ENCODE measurements at places on chromosomes 12 and 14.

DNA sequence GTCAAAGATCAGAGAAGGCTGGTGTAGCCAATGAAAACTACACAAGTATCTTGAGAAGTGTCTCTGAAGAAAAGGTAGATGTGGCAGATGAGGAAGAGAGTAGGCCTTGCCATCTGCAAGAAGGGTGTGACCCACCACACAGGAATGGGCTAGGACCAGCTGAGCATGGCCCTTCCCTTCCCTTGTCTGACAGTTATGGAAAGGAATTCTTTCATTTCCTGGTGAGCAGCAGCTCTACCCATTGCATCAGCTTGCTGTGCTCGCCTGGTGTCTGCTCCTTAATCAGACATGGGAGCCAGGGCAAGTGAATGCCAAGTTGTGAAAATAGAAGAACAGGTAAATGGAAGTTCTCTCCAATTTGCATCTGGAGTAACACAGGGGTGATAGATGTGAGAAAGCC, 145.2 kb upstream of the KRR1 start:
- no peak for DNase-seq

GRCh38 chr12:54364413-54364812, at the start of gene GPR84:
Gene GPR84 (minus strand): TSS chr12:54364486. CDS start chr12:54363851, 635 bp downstream.
- no peak for DNase-seq

GRCh38 chr12:22348208-22348607, 13.7 kb upstream of the ST8SIA1 start:
- no peak for DNase-seq

DNA sequence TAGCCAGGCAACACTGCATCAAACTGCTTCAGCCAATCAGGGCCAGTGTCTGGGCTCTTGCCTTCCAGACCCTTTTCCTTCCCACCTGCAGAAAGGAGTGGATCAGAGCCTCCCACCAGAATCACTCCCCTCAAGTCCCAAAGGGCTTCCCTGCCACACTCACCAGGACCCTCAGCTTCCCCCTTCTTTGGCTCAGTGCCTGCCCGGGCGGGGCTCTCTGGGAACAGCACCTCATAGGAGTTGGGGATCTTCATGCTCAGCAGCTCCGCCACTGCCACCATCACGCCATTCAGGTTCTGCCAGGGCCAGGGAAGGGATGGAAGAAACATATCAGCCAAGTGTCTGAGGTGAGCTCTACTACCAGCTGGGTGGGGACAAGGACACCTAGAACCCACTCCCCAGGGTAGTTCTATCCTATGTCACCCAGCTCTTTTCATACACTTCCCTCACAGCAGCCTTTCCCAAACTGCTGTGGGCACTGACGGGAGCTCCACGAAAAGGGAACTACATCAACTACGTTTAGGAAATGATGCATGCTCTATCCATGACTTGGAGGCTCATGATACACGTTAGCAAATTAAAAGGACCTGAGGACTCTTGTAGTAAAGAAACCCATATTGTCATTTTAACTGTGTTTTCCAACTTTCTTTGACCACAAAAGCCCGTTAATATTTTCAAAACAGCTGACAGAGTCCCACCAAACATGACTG, 9.4 kb upstream of the PRKAG1 start:
- DNase-seq = no peak

DNA sequence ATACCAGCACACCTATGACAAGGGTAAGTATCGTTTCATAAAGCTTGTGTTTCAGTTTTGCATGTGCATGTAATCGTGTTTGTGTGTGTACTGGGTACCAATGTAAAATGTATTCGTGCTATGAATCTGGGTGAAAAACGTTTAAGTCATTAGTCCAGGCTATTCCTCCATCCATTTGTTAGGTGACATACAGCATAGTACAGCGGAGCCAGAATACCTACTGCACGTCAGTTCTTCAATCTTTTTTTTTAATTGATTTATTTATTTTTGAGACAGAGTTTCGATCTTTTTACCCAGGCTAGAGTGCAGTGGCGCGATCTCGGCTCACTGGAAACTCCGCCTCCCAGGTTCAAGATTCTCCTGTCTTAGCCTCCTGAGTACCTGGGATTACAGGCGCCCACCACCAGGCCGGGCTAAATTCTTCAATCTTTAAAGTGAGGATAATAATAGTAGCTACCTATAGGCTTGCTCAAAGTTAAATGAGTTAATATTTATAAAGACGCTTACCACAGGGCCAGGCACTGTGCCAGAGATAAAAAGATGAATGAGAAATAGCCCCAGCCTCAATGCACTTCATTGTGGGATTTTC, 661 bp upstream of the RPS26 start:
- DNase-seq = no peak

DNA sequence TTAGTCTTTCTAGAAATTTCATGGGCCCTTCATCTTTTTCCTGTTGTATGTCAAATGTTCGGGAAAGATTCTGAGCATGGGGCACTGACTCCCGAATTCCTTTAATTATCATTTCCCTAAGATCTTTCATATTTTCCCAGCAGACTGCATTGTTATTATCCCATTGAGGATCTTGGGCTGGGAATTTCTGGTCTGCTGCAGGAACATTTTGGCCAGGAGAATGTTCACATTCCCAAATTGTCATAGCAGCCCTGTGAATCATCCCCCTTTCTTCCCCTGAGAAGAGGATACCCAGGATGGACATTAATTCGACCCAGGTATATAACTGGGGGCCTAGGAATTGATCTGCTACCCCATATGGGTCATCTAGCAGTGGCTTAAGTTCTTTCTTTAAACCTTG, 112.5 kb downstream of the RIN3 start:
- DNase-seq = no peak

DNA sequence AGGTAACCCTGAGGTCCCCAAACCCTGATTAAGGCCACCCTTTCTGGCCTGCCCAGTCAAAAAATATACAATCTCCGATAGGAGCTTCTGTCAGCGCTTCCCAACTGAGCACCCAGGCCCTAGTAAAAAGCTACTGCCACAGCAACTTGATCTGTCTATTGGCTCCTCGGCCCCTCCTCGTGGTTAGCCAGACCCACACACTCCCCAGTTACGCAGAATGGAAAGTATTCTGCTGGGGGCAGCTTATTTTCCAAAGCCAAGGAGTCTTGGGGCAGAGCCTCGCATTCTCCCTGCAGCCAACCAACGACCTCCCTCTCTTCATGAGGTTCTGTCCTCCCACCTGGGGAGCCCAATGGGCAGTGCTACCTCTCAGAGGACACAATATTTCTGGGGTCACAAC, 32.1 kb downstream of the FMNL3 start:
- no peak for DNase-seq

- DNase-seq = no peak
Measured at GRCh38 chr12:65156366-65156841, 13.0 kb upstream of the LEMD3 start.

DNA sequence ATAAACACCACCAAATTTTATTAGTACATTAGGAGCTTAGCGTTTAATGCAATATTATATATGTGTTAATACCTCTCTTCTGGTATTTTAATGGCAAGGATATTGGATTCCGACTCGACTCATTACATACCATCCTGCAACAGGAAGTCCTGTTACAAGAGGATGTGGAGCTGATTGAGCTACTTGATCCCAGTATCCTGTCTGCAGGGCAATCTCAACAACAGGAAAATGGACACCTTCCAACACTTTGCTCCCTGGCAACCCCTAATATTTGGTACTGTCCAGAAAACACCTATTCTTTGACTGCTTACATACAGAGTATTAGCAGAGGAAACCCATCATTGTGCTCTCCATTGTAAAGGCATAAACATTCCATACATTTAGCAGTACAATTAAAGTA, 45.2 kb downstream of the VEZT start:
- DNase-seq = no peak

DNA sequence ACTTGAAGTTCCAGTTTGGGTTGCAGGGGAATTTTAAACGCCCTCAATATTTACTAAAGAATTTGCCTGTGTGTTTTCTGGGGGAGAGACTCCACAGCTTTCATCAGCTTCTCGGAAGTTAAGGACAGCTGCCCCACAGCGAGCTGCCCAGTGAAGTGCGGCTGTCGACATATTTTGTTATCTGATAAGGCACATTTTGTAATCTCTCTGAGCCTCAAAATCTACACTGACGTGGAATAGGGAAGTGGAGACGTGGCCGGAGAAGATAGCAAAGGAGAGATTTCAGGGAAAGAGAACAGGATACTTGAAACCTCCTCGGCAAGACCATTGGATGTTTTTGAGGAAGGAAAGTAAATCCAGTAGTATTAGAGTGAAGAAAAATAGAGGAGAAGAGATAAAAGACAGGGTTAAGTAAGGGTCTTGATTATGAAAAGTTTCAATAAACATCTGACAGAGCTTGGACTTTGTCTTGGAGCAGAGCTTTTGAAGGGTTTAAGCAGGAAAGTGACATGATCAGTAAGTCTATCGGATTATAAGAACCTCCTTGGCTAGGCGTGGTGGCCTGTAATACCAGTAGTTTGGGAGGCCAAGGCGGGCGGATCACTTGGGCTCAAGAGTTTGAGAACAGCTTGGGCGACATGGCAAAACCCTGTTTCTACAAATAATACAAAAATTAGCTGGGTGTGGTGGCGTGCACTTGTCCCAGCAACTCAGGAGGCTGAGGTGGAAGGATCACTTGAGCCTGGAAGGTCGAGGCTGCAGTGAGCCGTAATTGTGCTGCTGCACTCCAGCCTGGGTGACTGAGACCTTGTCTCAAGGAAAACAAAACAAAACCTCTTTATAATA, 1.1 kb downstream of the POLR3B start:
- no peak for DNase-seq

GRCh38 chr14:75208843-75209242, 32.4 kb upstream of the TMED10 start:
- DNase-seq = no peak

DNA sequence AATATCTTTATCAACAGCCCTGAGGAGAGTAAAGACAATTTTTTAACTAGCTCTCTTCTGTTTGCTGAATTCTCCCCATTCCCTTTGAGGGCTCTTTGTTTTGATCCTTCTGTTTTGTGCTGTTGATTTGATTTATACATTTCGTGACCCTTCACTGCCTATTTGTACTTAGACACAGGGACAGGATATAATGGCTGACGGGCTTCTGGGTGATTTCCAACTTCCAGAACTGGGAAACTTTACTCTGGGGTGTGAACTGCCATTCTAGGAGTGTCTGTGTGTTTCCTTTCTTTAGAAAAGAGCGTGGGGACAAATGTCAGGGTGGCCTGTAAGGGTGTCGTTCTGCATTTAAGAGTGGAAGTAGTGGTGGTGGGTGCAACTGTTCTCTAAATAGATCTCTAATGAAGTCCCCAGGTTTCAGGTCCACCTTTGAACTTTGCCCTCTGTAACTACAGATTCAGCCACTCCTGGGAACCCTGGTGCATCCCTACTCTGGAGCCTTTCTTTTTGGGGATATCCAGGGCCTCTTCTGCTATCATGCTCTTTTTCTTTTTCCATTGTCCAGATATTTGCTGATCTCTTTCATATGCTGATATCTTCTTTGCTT, 22.3 kb upstream of the SSPN start:
- no peak for DNase-seq

- no peak for DNase-seq
Measured at GRCh38 chr14:95229749-95230148, 72.4 kb upstream of the DICER1 start.

DNA sequence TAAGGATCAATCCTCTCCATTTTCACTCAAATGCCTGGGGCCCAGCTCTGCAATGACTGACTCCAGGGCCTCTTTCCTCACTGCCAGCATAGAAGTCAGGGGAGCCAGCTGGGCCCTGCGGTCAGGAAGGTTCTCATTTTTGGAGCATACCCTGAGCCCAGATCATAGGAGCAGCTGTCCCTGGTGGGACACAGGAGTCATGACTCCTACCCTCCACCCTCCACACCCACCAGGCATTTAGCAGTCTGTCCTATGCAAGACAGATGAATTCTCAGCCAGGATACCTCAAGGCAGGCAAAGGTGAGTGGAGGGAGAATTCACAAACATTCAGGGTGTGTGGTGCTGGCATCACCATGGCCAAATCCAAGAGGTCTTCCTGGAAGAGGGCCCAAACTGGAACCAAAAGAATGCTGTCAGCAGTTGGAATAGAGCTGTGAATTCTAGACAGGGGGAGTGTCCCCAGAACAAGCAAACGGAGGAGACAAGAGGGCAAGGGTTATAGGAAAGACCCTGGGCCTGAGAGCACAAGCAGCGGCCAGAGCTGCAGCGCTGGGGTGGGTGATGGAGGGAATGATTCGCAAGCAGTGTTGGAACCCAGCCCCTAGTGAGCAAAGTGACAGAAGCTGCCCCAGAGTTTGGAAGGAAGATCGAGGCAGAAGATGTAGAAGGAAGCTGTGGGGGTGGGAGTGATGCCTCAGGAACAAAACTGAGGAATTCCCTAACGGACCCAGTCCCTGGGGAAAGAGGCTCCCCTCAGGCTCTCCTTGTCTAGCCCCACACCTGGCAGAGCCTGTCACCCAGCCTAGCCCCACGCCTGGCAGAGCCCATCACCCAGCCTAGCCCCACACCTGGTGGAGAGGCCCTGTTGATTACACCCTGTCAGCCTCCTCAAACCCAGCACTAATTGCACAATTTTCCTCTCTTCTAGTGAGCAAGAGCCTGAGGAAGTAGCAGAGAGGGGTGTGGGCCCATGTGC, 4.5 kb upstream of the REM2 start:
- no peak for DNase-seq

GRCh38 chr14:93220509-93220908, 13.5 kb downstream of the UBR7 start:
- no peak for DNase-seq

GRCh38 chr12:27094726-27095125, 12.3 kb upstream of the C12orf71 start:
- no peak for DNase-seq

GRCh38 chr14:63928744-63929174, 76.0 kb downstream of the SYNE2 start:
- no peak for DNase-seq

- DNase-seq = no peak
Measured at GRCh38 chr12:5581019-5581418, 149.1 kb downstream of the NTF3 start.

DNA sequence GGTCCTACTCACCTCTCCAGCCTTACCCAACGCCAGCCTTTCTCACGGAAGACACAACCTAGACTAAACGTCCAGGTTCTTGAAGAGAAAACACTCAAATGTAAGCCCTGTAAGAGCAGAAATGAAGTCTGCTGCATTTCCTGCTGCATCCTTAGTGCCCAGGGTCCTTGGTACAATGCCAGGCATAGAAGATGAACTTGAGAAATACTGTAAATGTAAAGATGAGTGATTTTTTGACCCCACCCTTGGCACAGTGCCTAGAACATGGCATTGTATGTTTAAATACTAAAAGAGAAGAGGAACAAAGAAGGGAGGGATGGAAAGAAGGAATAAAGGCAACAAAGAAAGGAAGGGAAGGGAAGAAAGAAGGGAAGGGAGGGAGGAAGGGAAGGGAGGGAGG, 514.6 kb downstream of the MED13L start:
- DNase-seq = no peak
